ENCODE measurements at places on chromosomes 3 and 15. TPM values are rescaled to one million over a fixed set of nuclear protein-coding genes. Genes with fewer than 3 reads are reported as not detected.

GOLGA6C gene
- not detected for total RNA-seq

- DNase-seq: no peak
Measured at GRCh38 chr3:157319672-157320071, 117.0 kb upstream of the PTX3 start.

CPN2 gene
- total RNA-seq: 0.16 TPM

- DNase-seq: no peak
Measured at GRCh38 chr15:71627188-71627587, 183.2 kb upstream of the NR2E3 start.

TRIM69 gene
- total RNA-seq: 18.1 TPM

SLC38A3 gene
- 0.39 TPM for total RNA-seq

SST gene
- total RNA-seq: not detected

MOBP gene
- total RNA-seq: not detected

- DNase-seq: no peak
Measured at GRCh38 chr3:45032113-45032512, 6.0 kb downstream of the CLEC3B start.

DNA sequence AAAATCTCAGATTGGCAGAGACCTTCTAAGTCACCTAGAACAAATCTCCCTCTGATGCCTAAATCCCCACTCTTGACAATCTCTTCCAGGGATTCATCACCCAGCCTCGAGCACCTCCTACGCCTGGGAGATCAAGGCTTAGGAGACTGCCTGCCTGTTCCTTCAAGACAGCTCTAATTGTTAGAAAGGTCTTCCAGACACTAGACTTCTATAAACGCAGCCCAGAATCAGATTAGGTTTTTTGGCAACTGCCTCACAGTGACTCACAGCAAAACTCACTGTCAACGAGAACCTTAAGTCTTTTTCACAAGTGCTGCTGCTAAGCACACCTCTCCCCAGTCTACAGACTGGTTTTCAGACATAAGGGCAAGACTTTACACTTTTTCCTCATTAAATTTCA is 23.1 kb downstream of the SRGAP3 start:
- DNase-seq: no peak

GRCh38 chr15:80234883-80235282 is 17.1 kb downstream of the CTXND1 start:
- no peak for DNase-seq

GRCh38 chr3:120062474-120062873 is 31.8 kb downstream of the GSK3B start:
- DNase-seq: no peak

PLIN1 gene
- 1,691 TPM for total RNA-seq

MORC1 gene
- total RNA-seq: not detected

GRCh38 chr3:149273096-149273751 is 51.6 kb upstream of the CP start:
- DNase-seq: no peak

Data from mesenteric fat pad (tissue), 1 donor.